Vein endothelial cell (primary cell): ENCODE measurements at places on chromosomes 1 and 21. TPM values are rescaled to one million over a fixed set of nuclear protein-coding genes. Genes with fewer than 3 reads are reported as not detected.

OXCT2 gene
- total RNA-seq, result 2.3 and 2.9 TPM in 2 replicates

DCDC2B gene
- not detected in 2 replicates for total RNA-seq

TMEM200B gene
- total RNA-seq, result 0.33 and 0.67 TPM in 2 replicates

TRABD2B gene
- total RNA-seq, result under 0.01 TPM in 1 of 2 replicates, not detected in the other

CELA3A gene
- not detected in 2 replicates for total RNA-seq

GLIS1 gene
- total RNA-seq, result not detected in 2 replicates

HSPG2 gene
- total RNA-seq, result 2,022 and 2,795 TPM in 2 replicates

ATP13A2 gene
- total RNA-seq, result 60.2 and 86.9 TPM in 2 replicates

RNF223 gene
- not detected in 2 replicates for total RNA-seq

EFHD2 gene
- total RNA-seq, result 92.8 and 107 TPM in 2 replicates

VHLL gene
- 0.33 TPM in 1 of 2 replicates, not detected in the other for total RNA-seq

LCE1C gene
- not detected in 2 replicates for total RNA-seq

ATP6V1G3 gene
- total RNA-seq, result 0.33 TPM in 1 of 2 replicates, not detected in the other

IFNLR1 gene
- total RNA-seq, result not detected in 2 replicates

APCS gene
- not detected in 2 replicates for total RNA-seq

VSIG8 gene
- not detected in 2 replicates for total RNA-seq

CSF1 gene
- total RNA-seq, result 21.0 and 22.5 TPM in 2 replicates

FGR gene
- total RNA-seq, result under 0.01 and 0.19 TPM in 2 replicates
